ENCODE measurements at places on chromosomes 16 and 17.
A peak's percentile ranks its signal among the peaks of the same experiment; 100 is the strongest.

DNA sequence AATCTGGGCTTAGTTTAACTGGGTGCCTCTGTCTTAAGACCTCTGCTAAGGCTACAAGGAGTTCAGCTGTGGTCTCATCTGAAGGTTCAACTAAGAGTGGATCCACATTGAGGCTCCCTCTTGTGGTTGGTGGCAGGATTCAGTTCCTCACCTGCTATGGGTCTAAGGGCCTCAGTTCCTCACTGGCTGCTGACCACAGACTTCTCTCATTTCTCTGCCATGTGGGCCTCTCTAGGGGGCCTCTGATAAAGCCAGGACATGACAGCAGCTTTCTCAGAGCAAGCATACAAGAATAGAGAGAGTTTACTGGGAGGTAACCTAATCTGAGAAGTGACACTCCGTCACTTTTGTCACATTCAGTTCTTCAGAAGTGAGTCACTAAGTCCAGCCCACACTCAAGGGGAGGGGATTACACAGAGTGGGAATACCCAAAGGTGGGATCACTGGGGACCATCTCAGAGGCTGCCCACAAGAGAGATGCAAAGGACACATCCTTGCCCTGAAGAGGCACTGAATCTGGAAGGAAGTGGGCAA is 19.2 kb upstream of the ABAT start:
- DNase-seq = peak; percentile 47

- DNase-seq = no peak
Measured at GRCh38 chr16:62445909-62446308, 409.7 kb upstream of the CDH8 start.

DNA sequence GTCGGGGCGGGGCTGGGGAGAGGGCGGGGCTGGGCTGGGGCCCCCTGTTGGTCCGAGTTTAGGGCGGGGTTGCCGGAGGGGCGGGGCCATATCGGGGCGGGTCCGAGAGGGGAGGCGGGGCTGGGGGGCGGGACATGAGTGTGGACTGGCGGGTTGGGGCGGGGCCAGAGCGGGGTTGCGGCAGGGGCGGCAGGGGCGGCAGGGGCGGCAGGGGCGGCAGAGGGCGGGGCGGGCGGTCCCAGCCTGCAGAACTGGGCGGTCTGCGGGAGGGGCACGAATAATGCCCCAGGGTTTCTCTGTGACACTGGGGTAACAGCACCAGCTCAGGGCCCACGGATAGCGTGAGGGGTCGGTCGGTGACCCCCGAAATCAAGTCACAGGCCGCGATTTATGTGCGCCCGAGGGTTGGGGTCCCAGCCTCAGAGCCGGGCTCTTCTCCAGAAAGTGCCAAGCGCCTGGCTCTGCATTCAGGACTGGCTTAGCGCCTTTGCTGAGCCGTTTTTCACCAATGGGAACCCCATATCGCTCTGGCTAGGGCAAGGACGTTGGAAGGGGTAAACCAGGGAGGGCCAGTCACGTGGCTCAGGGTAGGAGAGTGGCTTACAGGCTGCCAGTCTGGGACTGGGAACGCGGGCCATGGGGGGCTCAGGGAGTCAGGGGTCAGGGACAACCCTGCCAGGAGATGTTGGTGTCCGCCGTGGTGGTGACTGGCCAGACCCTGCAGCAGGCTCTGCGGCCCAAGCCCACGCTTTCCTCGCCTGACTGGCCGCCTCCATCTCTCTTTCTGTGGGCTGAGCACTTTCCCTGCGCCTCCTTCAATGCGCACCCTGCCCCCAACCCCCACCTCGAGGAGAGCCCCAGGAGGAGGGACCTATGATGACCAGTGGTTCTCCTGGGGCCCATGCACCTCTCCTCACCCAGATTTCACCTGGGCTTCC is 1.2 kb upstream of the METTL26 start:
- DNase-seq = peak; percentile 96

DNA sequence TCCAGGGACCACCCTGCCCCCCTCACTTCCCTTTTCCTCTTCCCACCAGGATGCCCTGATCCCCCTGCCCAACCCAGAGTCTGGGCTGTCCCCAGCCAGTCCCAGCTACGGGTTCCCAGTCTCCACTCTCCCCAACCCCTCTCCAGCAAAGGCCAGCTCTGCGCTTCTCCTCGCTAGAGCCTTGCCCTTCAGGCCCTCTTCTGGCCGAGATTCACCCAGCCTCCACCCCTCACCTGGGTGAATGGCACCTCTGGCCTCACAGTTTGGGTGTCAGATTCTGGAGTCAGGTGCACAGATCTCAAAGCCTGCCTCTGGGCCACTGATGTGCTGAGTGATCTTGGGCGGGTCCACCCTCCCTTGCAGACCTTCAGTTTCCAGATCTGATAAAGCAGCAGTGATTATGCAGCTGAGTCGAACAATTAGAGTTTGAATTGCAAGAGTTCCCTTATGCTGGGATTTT is 185.6 kb upstream of the TNRC6C start:
- no peak for DNase-seq

DNA sequence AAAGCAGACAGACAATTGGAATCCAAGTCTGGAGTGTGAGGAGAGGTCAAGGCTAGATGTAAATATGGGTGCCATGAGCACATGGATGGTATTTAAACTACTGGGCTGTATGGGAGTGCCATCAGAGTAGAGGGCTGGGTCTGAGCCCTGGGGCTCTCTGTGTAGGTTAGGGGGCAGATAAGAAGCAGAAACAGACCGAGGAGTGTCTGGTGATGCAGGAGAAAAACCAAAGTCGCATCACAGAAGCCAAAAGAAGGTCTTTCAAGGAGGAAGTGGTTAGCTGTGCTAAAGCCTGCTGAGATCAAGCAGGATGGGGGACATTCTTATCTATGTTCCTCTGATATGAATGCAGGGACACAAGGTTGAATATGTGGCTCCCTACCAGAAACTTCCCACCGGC is 1.9 kb downstream of the TSEN54 start:
- no peak for DNase-seq

DNA sequence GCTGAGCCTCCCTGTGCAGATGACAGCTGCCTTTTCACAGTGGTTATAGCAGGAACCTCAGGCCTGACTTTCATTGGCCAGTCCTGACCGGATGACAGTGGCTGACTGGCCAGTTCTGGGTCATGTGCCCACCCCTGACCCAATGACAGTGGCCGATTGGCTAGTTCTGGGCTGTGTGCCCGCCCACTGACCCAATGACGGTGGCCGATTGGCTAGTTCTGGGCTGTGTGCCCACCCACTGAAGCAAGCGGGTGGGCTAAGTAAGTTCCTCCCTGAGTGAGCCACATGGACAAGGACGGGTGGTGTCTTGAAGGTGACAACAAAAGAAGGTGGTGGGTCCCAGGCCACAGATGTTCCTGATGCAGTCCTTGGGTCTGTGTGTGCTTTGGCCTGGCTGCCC is 9.5 kb downstream of the DEF8 start:
- DNase-seq = peak; percentile 54

- DNase-seq = no peak
Measured at GRCh38 chr17:6592173-6592572, 35.8 kb upstream of the PITPNM3 start.

DNA sequence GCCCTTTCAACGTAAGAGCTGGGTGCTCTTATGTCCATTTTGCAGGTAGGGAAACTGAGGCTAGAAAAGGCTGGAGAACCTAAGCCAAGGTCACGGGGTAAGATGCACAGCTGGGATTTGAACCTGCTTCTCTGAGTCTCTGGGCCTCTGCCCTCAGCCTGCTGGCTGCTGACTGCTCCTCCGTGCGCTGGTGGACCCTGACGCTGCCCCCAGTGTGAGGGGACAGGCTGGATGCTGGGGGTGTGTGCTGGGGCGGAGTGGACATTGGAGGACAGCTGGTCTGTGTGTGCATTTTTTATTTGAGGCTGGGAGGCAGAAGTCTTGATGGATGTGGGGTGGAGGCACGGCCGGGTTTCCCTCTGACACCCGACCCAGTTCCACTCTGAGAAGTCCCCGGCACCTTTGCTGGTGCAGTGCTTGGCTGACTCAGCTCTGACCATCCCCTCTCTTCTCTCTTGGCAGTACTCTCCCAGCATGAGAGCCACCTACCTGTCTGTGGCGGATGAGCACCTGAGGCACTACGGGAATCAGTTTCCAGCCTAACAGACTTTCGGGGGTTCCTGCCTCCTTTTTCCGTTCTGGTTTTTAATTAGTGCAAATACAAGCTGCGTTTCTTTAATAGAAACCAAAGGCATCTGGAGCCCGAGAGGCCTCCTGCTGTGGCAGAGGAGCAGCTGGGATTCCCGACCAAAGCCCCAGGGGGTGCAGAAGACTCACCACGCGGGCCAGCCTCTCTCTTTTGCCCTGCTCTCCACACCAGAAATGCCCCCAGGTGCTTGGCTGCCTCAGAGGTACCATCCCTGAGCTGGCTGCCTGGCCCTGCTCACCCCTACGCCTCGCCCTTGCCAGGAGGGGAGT is 14.1 kb upstream of the DNAI2 start:
- no peak for DNase-seq

DNA sequence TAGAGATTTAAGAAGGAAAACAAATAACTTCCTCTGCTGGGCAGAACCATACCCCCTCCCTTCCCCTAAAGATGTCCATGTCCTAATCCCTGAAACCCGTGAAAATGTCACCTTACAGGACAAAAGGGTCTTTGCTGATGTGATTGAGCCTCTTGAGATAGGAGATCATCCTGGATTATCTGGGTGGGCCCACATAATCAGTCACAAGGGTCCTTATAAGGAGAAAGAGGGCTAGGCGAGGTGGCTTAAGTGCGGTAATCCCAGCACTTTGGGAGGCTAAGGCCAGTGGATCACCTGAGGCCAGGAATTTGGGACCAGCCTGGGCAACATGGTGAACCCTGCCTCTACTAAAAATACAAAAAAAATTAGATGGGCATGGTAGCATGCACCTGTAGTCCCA is 12.0 kb upstream of the SLC39A11 start:
- DNase-seq = no peak

DNA sequence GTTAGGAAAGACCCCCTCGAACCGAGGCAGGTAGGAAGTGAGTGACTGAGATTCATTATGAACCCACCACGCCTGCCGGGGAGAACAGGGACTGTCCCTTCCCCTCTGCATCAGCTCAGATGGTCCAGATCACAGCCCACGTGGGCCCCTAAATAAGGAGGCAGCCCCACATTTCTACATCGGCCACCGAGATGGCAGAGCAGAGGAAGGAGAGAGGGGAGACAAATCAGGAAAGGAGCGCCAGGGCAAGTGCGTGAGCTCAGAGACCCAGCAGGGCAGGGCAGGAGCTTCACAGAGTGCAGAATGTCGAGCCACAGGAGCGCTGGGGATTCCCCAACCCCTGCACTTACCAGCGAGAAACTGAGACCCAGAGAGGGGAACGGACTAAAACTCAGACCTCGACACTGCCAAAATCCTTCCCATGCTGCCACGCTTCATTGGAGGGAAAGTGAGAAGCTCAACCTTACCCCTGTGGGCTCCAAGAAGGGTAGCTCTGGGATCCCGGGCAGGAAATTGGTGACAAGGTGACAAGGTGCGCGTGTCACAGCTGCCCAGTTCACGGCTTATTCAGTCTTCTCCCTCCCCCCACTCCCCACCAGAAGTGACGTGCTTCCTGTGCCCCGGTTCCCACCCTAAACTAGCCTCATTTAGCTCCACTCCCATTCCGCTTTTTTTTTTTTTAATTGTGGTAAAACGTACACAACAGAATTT is at the start of gene ICAM2:
ICAM2 (minus strand) TSS at position 578 of the 711 bp plus-strand sequence. CDS start 13,942 bp downstream, outside the sequence.
- no peak for DNase-seq

GRCh38 chr17:71801301-71801700 is 319.5 kb upstream of the SOX9 start:
- DNase-seq = no peak

- DNase-seq = no peak
Measured at GRCh38 chr16:63983401-63983800, 1138.5 kb downstream of the CDH11 start.

Measured in HEK293T (cell line).